Stimulated activated CD4-positive, alpha-beta T cell treated with anti-CD3 and anti-CD28 coated beads, Interleukin-1b, Interleukin-23, amount 100 ng/mL, for 48 hours (primary cell): ENCODE measurements at places on chromosomes 16 and 17.

DNA sequence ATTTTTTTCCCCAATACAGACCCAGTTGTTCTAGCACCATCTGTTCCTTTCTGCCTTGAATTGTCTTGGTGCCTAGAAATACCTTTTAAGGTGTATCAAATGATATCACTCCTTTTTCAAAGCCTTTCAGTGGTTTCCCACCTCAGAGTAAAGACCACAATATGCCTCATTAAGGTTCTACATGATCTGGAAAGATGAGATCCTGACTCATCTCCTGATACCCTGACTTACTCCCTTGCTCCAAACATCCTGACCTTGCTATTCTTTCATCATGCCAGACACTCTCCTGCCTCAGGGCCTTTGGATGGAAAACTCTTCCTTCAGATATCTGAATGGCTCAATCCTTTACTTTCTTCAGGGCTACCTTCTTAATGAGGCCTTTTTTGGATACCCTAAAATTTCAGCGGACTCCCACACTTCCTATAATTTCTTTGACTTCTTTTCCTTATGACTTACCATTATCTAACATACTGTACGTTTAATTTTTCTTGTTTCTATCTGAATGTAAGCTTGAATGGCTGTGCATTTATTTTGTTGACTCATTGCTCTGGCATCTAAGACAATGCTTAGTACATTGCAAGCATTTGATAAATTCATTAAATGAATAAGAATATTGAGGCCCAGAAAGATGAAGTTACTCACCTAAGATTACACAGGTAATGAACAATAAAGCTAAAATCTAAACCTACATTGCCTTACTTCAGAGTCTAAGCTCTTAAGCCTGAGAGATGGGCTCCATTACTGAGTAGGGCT is 19.2 kb downstream of the FLOT2 start:
- no peak for DNase-seq

- no peak for DNase-seq
Observed at GRCh38 chr17:57136355-57136754, 51.3 kb downstream of the AKAP1 start.

DNA sequence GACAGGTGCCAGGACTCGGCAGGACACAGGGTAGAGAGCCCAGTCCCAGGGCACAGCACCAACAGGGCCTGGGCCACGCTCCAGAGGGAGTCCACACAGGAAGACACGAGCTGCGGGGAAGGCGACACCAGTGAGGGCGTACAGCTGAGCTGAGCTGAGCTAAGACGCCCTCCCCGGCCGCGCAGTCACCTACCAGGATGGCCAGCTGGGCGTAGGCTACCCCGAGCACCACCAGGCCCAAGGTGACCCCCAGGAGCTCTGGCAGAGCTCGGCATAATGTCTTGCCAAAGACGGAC is 42.6 kb downstream of the TSC2 start:
- DNase-seq = no peak

DNA sequence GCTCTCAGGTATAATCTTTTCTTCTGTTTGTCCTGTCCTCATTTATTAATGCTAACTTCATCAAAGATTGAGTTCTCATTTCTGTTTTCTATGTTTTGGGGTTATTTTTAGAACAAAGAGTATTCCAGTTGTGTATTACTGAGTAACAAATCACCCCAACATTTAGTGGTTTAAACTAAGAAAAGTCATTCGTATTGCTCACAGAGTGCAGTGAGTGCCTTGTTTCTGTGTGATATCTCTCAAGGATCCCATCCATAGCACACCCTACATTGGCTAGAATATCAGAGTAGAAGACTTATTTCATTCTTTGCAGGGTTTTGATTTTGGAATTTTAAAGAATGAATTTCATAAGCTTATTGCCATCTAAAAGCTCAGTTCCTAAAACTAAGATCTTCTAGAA is 72.1 kb downstream of the VMP1 start:
- DNase-seq = no peak

DNA sequence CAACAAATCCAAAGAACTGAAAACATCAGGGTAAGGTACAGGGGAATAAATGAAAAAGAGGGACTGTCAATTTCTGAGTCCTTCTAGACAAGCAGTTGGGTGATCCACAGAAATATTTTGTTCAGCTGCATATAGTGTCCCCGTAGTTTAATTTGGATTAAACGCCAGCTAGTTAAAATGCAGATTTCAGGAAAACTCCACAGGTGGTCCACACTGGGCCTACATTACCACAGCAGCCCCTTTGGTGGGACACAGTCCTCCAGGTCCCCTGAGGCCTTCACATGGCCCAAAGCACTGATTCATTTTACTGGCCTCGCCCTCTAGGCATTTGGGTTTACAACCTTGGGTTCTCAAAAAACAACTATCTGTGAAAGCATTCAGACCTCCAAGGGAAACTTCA is 4.6 kb downstream of the ARHGAP17 start:
- DNase-seq = no peak

GRCh38 chr17:1961189-1961588 is 63.9 kb downstream of the RTN4RL1 start:
- DNase-seq = no peak

DNA sequence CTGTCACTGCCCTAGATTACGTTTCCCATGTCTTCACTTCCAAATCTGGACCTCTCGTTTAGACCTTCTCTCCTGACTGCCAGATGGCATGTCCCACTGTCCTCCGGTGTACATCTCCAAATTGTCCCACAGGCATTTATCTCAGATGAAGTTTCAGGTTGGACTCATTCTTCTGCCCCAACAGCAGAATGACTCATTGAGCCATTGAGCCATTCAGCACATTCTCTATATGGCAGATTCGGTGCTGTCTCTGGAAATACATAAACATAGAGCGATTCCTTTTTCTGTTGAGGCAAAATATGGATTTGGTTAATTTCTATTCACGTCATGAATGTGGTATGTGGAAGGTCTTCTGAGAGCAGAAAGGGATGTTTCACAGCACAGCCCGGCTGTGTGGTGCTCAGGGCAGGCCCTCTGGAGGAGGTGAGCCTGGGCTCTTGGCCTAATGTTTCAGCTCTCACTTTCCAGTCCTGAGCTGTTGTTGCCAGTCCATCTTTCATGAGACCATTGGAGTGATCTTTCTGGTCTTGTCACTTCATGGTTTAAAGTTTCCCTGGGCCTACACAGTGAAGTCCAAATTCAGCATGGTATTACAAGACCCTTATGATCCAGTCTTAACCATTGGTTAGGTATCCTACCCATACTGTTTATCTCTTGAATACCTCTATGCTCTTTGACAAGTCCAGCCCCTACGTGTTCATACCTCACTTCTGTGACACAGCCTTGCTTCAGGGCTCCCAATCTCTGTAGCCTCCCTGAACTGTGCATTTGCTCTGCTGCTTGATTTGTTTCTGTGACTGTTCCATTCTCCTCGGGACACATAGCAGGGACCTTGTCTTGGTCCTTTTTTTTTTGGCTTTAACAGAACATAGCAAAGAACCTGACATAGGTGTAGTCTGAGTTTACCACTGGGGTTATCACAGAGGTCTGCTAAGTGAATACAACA is 15.9 kb downstream of the HAPSTR1 start:
- no peak for DNase-seq

DNA sequence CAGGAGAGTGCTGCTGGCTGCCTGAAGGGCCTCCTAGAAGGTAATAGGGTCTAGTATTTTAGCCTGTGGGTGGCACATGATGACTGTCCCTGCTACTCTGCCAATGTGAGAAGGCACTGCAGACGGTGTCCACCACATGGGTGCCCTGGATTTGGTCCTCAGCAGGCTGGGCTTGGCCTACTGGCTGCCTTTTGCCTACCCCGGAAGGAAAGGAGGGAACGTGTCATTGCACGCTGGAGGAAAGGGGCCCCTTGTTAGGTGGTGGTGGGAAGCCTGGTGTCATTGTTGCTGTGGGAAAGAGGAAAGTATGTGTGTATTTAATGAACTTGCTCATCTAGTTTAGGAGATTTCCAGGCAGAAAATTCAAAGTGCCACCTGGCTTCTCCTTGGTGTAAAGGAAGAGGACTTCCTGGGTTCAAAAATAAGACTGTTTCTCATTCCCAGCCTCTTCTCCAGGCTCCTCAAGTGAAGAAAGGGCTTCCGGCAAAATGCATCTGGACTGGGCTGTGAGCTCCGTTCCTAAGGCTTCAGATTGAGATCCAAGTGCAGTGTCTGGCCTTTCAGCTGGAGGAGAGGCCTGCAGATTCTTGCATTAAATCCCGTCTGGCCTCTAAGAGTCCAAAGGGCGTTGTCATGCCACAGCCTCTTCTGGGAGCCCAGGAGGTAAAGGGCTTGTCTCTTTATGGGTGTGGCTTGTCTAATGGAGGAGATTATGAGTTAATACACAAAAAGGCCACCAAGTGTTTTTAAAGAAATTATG is 55.1 kb downstream of the RPTOR start:
- no peak for DNase-seq

DNA sequence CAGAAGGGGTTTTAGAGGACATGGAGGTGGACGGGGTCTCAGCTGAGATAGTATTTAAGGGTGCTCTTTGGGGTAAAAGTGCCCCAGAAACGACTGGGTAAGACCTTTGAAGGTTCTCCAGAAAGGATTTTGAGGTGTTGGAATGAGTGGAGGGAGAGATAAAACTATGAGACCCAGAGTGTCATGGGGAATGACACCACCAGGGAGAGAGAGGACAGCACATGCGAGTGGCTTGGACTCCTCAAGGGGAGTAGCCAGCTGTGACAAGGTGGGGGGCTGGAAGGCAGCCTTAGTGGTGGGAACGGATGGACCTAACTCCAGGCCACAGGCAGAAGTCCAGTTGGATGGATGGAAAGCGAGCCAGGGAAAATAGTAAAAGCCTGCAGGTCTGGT is 19.2 kb upstream of the PITPNM3 start:
- no peak for DNase-seq

GRCh38 chr16:3866703-3867431 is 13.6 kb downstream of the CREBBP start:
- no peak for DNase-seq
